Natural killer cell (primary cell): ENCODE measurements at places on chromosomes 16 and 17. TPM values are rescaled to one million over a fixed set of nuclear protein-coding genes. Genes with fewer than 3 reads are reported as not detected.

ADAD2 gene
- not detected for total RNA-seq

DNA sequence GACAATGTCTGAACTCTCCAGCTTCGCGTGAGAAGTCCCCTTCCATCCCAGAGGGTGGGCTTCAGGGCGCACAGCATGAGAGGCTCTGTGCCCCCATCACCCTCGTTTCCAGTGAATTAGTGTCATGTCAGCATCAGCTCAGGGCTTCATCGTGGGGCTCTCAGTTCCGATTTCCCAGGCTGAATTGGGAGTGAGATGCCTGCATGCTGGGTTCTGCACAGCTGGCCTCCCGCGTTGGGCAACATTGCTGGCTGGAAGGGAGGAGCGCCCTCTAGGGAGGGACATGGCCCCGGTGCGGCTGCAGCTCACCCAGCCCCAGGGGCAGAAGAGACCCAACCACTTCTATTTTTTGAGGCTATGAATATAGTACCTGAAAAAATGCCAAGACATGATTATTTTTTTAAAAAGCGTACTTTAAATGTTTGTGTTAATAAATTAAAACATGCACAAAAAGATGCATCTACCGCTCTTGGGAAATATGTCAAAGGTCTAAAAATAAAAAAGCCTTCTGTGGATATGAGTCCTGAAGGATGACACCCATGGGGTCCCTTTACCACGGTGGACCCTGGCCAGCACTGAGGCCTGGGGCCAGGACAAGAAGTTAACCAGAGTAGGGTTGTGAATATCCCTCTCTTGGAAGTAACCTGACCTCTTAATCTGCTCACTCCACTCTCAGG is 10.5 kb upstream of the ITGAD start:
- peaks cover 37% of the 10 kb centered on the region for H3K4me1 ChIP-seq
- peak; percentile 68 for DNase-seq
- no peak overlapping the region for H3K27ac ChIP-seq

HBA1 gene
- 16.9 TPM for total RNA-seq

GRCh38 chr17:79320331-79320730 is 245.7 kb downstream of the ENGASE start:
- no peak overlapping the region for H3K27ac ChIP-seq
- H3K36me3 ChIP-seq, result no peaks in the 10 kb centered on the region
- no peak for DNase-seq
- H3K27me3 ChIP-seq, result no peaks in the 10 kb centered on the region

DNA sequence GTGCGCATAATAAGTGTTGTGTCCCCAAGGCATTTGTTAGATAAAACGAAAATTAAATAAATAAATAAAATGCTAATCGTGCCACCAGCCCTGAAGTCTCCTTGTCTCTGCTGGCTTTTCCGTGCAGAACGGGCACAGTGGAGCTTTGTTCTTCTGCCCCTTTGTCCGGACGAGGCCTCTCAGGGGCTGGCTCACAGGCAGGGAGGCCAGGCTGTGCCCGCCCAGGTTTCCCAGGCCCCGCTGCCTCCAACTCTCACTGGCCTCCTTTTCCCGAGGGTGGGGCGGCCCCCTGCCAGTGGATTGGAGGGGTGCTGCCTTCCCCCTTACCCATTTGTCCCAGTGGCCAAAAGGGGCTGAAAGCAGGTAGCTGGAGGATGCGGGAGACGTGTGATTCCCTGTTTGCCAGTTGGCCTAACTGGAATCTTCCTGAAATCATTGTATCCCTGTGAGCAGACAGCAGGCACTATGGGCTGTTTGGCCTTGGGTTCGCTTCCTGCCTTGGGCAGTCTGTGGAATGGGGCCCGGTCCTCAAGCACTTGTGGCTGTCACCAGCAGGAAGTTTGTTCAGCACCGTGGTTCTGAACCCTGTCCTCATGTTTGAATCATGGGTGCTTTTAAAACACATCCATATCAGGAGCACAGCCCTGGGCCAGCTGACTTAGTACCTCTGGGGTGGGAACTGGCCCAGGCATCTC is 64.4 kb downstream of the KSR1 start:
- no peaks in the 10 kb centered on the region for H3K27me3 ChIP-seq
- H3K27ac ChIP-seq, result no peak overlapping the region
- H3K36me3 ChIP-seq, result no peaks in the 10 kb centered on the region
- H3K4me3 ChIP-seq, result no peak overlapping the region
- peaks cover 23% of the 10 kb centered on the region for H3K4me1 ChIP-seq
- no peak for DNase-seq

DNA sequence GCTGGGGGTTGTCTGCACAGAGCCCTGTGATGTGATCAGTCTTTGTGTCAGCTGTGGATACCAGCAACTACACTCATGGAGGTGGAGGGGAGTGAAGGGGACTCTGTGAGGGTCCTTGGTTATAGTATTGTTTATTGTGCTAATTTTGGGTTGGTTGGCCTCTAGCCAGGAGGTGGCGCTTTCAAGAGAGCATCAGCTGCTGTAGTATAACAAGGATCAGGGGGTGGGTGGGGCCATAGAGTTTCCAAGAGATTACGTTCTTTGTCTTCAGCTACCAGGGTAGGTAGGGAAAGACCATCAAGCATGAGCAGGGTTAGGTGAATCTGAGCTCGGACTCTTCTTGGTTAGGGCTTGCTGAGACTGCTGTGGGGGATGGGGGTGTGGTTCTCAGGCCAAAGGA is 97.1 kb upstream of the HS3ST3A1 start:
- no peaks in the 10 kb centered on the region for H3K4me1 ChIP-seq
- no peaks in the 10 kb centered on the region for H3K36me3 ChIP-seq
- no peak overlapping the region for H3K4me3 ChIP-seq

GRCh38 chr17:35799942-35800341 is 4.5 kb upstream of the MMP28 start:
- peaks cover 14% of the 10 kb centered on the region for H3K4me1 ChIP-seq
- H3K36me3 ChIP-seq, result no peaks in the 10 kb centered on the region
- H3K27me3 ChIP-seq, result peaks cover 11% of the 10 kb centered on the region
- no peak overlapping the region for H3K4me3 ChIP-seq
- no peak for DNase-seq
- no peak overlapping the region for H3K27ac ChIP-seq

GAS2L2 gene
- total RNA-seq, result not detected

DNA sequence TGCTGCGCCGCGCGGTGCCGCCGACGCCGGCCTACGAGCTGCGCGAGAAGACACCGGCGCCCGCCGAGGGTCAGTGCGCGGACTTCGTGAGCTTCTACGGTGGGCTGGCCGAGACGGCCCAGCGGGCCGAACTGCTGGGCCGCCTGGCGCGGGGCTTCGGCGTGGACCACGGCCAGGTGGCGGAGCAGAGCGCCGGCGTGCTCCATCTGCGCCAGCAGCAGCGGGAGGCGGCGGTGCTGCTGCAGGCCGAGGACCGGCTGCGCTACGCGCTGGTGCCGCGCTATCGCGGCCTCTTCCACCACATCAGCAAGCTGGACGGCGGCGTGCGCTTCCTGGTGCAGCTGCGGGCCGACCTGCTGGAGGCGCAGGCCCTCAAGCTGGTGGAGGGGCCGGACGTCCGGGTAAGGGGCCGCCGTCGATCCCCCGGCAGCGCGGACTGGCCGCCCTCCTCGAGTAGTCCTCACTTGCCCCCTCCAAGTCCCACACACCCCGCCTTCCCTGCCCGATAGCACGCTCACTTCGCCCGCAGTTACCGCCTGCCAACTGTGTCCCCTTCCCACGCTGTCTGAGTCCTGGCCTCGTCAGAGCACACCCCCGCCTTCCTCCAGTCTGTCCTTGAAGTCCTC is 470 bp downstream of the MLYCD start:
- H3K4me3 ChIP-seq, result peak overlapping the region; percentile 36
- H3K4me1 ChIP-seq, result peaks cover 14% of the 10 kb centered on the region
- no peaks in the 10 kb centered on the region for H3K27me3 ChIP-seq
- H3K27ac ChIP-seq, result peak overlapping the region; percentile 60

DNA sequence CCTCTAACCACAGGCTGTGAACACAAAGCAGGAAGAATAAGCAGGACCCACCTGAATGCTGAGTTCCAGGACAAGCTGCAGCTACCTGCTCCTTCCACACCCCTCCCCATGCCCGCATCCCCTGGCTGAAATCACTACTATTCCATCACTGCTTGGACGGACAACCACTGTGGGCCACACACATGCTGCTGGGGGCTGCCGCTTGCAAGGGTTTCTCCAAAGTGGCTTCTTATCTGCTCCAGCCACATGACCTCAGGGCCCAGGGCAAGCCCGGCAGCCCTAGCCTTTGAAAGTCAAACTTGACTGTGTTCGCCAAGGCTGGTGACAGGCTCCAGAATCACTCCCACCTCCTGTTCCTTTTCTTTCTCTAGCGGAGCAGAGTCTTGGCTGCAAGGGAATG is 18.4 kb downstream of the FA2H start:
- no peaks in the 10 kb centered on the region for H3K4me1 ChIP-seq
- no peaks in the 10 kb centered on the region for H3K36me3 ChIP-seq
- H3K27ac ChIP-seq, result no peak overlapping the region
- DNase-seq, result no peak

GRCh38 chr16:20849589-20850390 is 43.5 kb downstream of the REXO5 start:
- peaks cover 5% of the 10 kb centered on the region for H3K4me1 ChIP-seq
- peak; percentile 80 for DNase-seq
- no peaks in the 10 kb centered on the region for H3K27me3 ChIP-seq

GRCh38 chr17:34386697-34387550 is 23.9 kb upstream of the CCL1 start:
- H3K27me3 ChIP-seq, result no peaks in the 10 kb centered on the region
- no peak overlapping the region for H3K4me3 ChIP-seq
- H3K36me3 ChIP-seq, result no peaks in the 10 kb centered on the region

DNA sequence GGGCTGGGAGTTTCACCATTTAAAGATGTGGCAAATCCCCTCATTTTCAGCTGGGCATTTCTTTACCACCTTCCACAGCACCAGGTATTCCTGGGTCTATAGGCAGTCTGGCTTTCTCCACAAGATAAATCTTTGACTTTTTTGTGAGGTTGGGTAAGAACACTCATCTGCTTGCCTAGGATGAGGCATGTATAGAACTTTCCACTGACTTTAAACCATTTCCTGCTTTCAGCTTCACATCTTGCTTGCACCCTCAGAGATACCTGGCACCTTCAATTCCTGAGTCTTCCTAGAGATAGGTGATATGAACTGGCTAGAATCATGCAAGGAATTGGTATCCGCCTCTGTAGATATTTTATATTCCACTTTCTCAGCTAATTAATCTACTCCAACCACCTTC is 27.9 kb downstream of the SMURF2 start:
- no peak overlapping the region for H3K4me3 ChIP-seq
- H3K27ac ChIP-seq, result no peak overlapping the region
- no peaks in the 10 kb centered on the region for H3K27me3 ChIP-seq
- peaks cover 14% of the 10 kb centered on the region for H3K4me1 ChIP-seq
- no peak for DNase-seq

ADGRG3 gene
- total RNA-seq, result 57.3 TPM

GRCh38 chr16:30780021-30780420 is 7.0 kb downstream of the ZNF629 start:
- H3K36me3 ChIP-seq, result no peaks in the 10 kb centered on the region
- H3K4me1 ChIP-seq, result peaks cover 16% of the 10 kb centered on the region
- no peaks in the 10 kb centered on the region for H3K27me3 ChIP-seq
- H3K4me3 ChIP-seq, result no peak overlapping the region

DNA sequence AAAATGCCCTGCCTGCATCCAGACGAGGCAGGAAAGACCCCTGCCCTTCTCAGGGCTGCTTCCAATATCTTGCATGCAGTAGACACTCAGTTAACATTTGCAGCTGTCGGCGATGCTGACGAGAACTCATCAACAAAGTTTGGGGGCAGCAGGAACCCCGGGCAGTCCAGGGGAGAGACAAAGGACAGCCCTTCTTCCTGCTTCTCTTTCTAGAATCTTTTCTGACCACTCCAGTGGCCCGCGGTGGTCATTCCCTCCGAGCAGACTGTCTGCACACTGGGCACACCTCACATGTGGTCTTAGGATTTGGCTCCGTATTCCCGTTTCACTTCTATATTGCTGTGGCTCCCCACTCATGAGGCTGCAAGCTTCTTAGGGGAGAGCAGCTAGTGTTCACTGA is 31.0 kb upstream of the MFSD6L start:
- H3K27ac ChIP-seq, result no peak overlapping the region
- H3K27me3 ChIP-seq, result no peaks in the 10 kb centered on the region
- DNase-seq, result no peak
- no peak overlapping the region for H3K4me3 ChIP-seq
- no peaks in the 10 kb centered on the region for H3K36me3 ChIP-seq

TP53TG3B gene
- total RNA-seq, result not detected

GRCh38 chr17:78393575-78393974 is 15.1 kb downstream of the PGS1 start:
- DNase-seq, result no peak
- peaks cover 27% of the 10 kb centered on the region for H3K4me1 ChIP-seq
- H3K27me3 ChIP-seq, result no peaks in the 10 kb centered on the region
- no peak overlapping the region for H3K4me3 ChIP-seq

PIK3R5 gene
- total RNA-seq, result 364 TPM

DNA sequence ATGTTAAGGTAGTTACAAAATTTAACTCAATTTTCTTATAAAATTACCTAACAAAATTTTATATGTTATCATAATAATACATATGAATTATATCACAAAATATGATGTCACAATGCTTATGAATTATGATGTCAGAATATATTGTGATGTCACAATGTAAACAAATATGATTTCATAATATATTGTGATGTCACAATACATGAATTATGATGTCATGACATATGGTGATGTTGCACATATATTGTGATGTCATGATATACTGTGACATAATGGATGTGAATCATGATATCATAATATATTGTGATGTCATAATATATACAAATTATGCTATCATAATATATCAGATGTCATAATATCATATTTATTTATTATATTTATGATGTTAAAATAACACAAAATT is 1879.9 kb downstream of the TP53TG3F start:
- no peaks in the 10 kb centered on the region for H3K4me1 ChIP-seq
- H3K36me3 ChIP-seq, result no peaks in the 10 kb centered on the region
- no peak overlapping the region for H3K27ac ChIP-seq

GRCh38 chr16:28058839-28059589 is 4.5 kb downstream of the GSG1L start:
- peaks cover 3% of the 10 kb centered on the region for H3K27me3 ChIP-seq
- no peak for DNase-seq
- H3K4me3 ChIP-seq, result no peak overlapping the region
- H3K36me3 ChIP-seq, result no peaks in the 10 kb centered on the region
- H3K27ac ChIP-seq, result no peak overlapping the region

DNA sequence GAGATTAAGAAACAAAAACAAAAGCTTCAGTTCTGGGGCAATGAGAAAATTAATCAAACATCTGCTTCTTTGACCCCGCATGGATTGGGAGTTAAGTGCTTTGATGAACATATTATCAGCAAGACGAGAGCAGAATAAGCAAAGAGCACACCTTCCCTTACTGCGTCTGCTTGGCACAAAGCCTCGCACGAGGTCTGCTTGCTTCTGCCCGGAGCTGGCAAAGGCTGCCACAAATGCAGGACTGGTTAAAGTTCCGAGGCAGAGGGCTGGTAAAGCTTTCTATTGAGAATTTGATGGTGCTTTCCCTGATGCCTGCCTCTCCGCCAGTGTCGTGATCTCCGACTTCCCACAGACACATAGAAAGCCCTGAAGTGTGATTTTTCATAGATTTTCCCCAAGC is 17.0 kb downstream of the VAT1L start:
- H3K27ac ChIP-seq, result no peak overlapping the region
- no peaks in the 10 kb centered on the region for H3K36me3 ChIP-seq
- no peak overlapping the region for H3K4me3 ChIP-seq
- no peaks in the 10 kb centered on the region for H3K4me1 ChIP-seq
- no peak for DNase-seq

ARHGAP44 gene
- not detected for total RNA-seq
